ENCODE measurements at places on chromosomes 12 and 14.
A peak's percentile ranks its signal among the peaks of the same experiment; 100 is the strongest.

DNA sequence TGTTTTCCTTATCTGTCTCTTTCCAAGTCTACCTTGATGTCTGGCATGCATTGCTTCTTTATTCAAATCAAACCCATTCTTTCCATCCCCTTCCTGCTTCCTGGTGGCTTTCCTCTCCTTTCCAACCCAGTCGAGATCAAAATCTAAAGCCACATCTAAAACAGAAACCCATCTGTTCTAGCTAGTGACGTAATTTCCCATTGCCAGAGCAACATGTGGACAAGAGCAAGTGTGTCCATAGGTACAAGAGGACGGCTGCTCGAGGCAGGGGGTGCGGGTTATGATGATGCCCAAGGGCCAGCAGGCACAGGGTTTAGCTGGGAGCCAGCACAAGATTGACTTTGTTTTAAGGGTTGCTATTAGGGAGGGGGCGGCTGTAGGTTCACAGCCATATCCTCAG, 7.0 kb downstream of the KRT80 start:
- DNase-seq, result no peak

GRCh38 chr14:94088516-94088915, 7.4 kb downstream of the IFI27L1 start:
- no peak for DNase-seq

GRCh38 chr14:22220427-22220826, 368.6 kb downstream of the DAD1 start:
- no peak for DNase-seq

DNA sequence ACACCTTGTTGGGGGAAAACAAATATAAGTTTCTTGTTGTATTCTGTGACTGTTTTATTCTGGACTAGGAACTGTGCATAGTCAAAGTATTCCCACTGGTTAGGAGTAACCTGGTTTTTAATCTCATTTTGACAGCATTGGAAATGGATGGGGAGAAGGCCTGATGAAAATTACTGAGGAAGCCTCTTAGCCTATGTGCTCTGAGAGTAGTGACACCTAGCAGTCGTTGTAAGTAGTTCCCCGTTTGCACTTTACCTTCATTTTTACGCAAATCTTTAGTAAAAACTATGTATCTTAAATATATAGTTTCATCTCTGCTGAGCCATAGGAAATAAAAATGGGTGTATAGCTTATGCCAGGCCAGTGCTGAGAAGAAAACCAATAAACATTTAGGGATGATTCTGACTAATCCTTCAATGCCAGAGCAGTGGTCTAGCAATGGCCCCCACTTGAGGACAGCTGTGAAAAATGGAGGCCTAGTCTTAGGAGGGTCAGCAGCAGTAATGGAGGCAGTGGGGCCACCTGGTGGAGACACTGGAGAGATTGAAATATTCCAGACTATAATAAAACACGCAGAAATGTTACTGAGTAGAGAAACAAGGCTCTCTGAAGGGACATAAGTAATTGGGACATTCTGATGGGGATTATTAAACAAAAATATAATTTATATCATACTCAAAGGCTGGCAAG, 133.2 kb upstream of the NOVA1 start:
- DNase-seq, result no peak

DNA sequence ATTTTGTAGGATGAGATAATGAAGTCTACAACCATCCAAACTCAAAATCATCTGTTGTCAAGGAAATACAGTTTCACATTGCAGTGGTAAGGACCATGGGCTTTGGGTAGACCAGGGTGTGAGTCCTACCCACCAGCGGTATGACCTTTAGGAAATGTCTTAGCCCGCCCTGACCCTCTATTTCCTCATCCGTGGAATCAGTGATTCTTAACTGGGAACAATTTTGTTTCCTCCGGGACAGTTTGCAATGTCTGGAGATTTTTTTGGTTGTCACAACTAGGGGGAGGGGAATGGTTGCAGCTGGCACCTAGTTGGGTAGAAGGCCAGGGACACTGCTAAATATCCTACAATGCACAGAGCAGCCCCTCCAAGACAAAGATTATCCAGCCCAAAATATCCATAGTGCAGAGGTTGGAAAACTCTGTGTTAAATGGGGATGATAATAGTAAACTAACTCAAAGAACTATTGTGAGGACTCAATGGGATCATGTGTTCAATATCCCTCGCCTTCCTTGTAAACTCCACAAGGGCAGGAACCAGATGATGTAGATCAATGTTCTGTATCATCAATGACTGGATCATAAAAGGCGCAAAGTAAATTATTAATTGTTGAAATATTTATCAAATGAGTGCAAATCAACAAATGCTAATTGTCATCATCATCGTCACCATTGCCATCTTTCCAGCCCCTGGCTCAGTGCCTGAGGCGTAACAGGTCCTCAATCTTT, 15.7 kb upstream of the IFT81 start:
- no peak for DNase-seq

GRCh38 chr12:67915335-67915851, 73.9 kb upstream of the IFNG-AS1 start:
- no peak for DNase-seq

GRCh38 chr12:105698075-105698474, 367.6 kb downstream of the C12orf75 start:
- DNase-seq, result no peak

- no peak for DNase-seq
Measured at GRCh38 chr14:75640876-75641275, 19.8 kb downstream of the ERG28 start.

GRCh38 chr12:178829-179109, 35.2 kb downstream of the SLC6A12 start:
- DNase-seq, result no peak

- DNase-seq, result no peak
Measured at GRCh38 chr14:92704821-92705220, 43.6 kb downstream of the LGMN start.

GRCh38 chr14:92502541-92503286, 10.9 kb upstream of the RIN3 start:
- no peak for DNase-seq

DNA sequence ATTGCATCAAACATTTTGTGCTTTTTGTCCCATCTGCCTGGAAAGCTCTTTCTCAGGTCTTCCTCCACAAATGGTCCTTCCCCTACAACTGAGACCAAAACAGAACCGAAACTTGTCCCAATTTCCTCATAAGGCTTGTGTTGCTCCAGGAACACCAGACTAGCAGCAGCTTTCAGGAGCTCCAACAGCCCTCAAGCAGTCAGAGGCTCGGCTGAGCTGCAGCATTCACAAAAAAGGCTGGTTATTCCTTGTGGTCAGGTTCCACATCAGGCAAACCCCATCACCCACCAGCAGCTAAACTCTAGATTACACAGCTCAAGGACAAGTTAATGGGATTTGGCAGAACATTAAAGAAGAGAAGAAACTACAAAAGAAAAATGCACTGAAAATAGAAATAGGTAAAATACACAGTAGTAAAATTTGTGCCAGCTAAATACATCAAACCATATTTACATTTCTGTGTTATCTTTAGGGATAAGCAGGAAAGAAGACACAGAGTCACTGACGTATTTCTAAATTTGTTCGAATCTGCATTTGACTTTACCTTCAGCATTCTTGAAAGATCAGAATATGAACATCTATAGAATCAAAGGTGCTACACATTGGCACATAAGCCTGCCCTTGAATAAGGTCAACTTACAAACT, 141.2 kb downstream of the STXBP6 start:
- no peak for DNase-seq

- DNase-seq, result no peak
Measured at GRCh38 chr14:56133547-56133946, 15.3 kb downstream of the PELI2 start.

- DNase-seq, result no peak
Measured at GRCh38 chr12:19994968-19995367, 373.4 kb upstream of the PDE3A start.

- DNase-seq, result no peak
Measured at GRCh38 chr14:76194327-76194726, 42.6 kb downstream of the GPATCH2L start.

- peak; percentile 72 for DNase-seq
Measured at GRCh38 chr12:120439646-120440247, 1.8 kb downstream of the COX6A1 start.

DNA sequence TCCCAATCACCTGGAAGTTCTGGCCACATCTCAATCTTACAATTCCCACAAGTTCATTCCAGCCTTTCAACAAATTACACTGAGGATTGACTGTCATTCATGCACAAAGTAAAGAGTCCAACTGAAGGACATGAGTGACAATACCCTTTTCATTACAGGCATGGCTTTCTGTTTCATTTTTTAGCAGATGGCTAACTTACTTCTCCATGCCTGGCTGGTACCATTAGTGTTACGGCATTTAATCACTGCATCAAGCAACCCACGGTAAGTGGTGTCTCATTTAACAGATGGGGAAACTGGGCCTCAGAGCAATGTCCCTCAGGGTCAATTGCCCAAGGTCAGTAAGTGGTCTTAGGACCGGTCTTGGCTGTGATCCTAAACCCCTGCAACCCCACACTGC, 114.4 kb downstream of the PRICKLE1 start:
- no peak for DNase-seq

DNA sequence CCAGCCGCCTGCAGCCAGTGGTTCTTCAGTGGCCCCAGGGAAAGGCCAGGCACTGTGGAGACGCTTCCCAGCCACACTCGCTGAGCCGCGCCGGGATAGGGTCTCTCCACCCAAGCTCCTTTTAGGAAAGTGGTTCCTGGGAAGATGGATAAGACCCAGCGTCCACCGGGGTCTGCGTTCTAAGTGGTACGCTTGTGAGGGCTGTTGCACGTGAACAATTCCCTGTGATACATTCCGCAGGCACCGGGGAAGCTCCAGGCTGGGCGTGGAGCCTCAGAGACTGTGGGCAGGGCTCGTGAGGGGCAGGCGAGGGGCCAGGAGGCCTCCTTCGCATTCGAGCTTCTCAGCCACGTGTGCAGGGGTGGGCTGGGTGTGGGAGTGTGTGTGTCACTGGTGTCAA, 48.4 kb downstream of the GALNT9 start:
- no peak for DNase-seq

GRCh38 chr12:51751661-51752060, 96.9 kb downstream of the FIGNL2 start:
- no peak for DNase-seq

GRCh38 chr12:67426067-67426466, 156.9 kb downstream of the CAND1 start:
- DNase-seq, result no peak
